ENCODE measurements at places on chromosomes 13 and 19.

- DNase-seq, result no peak
Measured at GRCh38 chr19:57068921-57069697, 50.7 kb upstream of the USP29 start.

- DNase-seq, result no peak
Measured at GRCh38 chr19:1026783-1027649, 608 bp downstream of the CNN2 start.

GRCh38 chr13:97640268-97640667 lies 206.3 kb downstream of the RAP2A start:
- no peak for DNase-seq

- no peak for DNase-seq
Measured at GRCh38 chr13:110017379-110017778, 231.0 kb upstream of the IRS2 start.

DNA sequence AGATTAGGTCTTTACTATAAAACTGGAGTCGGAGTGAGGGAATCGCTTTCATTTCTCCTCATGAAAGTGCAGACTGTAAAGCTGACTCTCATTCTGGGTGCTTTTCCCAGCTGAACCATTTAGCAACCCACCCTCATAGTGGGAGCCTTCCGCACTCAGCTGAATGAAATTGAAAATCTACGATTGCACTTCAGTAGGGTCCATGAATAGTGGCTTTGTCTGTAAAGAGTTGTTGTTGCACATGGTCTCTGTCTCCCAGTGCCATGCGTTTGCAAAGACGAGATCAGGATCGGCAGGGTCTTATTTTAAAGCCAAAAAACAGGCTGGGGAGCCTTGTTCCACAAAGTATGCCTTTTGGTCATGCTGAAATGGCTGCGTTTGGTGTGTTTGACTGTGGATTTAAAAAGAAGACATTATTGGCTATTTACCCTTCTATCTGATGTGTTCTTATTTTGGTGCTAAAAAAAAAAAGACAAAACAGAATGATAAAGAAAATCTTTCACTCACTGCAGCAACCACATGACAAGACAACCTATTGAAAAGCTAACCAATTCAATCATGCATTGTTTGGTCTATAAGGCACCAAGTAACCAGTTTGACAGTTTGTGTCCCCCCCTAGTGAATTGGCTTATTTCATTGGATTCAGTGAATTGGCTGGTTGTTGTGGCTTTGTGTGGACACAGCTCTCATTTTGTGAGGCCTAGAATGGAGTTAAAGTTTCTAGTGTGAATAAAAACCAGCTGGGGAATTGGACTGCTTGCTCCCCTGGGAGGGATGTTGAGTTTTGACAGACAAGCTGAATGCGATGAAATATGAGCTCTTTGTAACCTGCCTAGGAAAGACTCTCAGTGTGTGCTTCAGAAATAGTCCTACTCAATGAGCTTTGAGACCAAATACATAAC lies 65.6 kb downstream of the ARHGAP35 start:
- no peak for DNase-seq

DNA sequence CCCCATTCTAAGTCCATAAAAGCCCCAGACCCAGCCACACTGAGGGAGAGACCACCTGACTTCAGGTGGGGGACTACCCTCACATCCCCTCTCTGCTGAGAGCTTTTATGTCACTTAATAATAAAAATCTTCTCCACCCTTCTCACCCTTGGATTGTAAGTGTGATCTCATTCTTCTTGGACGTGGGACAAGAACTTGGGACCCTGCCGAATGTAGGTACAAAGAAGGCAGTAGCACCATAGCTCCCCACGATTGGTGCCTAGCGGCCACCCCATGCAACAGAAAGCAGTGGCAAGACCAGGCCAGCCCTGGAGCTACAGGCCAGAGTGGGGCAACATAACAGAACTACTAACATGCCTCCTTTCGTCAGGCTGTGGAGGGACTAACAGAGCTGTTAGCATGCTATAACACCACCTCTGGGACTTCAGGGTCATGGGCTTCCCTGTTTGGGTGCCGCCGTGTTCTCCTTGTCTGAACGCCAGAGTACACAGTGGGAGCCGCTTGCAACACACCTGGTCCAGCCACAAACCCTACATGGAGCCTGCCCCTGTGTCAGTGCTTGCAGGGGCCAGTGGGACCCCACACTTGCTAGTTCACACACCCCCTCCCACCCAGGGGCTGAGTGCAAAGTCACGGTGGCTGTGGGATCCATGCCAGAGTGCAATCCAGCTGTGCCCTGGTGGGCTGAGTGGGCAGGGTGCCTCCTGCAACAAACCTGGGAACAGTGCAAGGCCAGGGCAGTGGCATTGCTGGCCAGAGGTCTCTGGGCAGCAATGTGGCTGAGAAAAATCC lies 5.2 kb upstream of the FBXO17 start:
- no peak for DNase-seq

DNA sequence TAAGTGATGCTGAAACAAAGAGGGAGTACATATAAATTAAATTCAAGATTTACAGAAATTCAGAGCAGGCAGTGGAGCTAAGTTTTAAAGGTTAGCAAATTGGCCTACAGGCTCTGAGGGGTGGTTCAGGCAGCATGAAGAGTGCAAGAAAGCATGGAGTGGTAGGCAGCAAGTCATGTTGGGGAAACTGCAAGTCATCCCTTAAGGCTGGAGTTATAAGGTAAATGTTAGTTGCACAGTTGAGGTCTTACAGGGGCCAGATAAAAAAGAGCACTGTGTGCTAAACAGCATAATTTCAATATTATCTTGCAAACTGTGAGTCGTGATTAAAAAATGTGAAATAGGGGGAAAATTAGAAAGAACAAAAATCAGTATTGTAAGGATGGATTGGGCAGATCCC lies 106.2 kb downstream of the VWA8 start:
- DNase-seq, result no peak

- no peak for DNase-seq
Measured at GRCh38 chr13:105144020-105144419, 1391.4 kb downstream of the EFNB2 start.

GRCh38 chr13:83449668-83450395 lies 432.4 kb downstream of the SLITRK1 start:
- no peak for DNase-seq

DNA sequence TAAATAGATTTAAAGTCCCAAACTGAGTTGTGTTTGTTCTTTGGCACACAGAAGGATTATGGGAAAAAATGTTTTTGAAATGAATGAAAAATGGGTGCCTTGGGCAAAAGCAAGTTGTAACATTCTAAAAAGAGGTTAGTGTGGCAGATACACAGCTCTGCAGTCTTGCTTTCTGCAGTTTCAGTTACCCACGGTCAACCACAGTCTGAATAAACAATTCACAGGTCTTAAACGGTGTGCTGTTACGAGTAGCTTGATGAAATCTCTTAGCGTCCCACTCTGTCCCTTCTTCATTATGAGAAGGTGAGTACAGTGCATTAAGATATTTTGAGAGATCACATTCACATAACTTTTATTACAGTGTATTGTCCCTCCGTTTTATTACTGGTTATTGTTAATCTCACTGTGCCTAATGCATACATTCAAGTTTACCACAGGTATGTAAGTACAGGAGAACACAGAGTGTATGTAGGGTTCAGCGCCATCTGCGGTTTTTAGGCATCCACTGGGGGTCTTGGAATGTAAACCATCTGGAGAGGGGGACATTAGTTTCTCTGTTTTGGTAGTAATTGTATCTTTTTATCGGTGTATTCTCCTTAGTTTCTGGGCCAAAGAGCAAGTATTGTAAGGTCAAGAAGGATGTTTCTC lies 8.1 kb downstream of the FARP1 start:
- no peak for DNase-seq

- DNase-seq, result no peak
Measured at GRCh38 chr13:106594980-106595379, 27.0 kb upstream of the ARGLU1 start.

- no peak for DNase-seq
Measured at GRCh38 chr19:28130066-28130511, 1082.9 kb downstream of the UQCRFS1 start.

DNA sequence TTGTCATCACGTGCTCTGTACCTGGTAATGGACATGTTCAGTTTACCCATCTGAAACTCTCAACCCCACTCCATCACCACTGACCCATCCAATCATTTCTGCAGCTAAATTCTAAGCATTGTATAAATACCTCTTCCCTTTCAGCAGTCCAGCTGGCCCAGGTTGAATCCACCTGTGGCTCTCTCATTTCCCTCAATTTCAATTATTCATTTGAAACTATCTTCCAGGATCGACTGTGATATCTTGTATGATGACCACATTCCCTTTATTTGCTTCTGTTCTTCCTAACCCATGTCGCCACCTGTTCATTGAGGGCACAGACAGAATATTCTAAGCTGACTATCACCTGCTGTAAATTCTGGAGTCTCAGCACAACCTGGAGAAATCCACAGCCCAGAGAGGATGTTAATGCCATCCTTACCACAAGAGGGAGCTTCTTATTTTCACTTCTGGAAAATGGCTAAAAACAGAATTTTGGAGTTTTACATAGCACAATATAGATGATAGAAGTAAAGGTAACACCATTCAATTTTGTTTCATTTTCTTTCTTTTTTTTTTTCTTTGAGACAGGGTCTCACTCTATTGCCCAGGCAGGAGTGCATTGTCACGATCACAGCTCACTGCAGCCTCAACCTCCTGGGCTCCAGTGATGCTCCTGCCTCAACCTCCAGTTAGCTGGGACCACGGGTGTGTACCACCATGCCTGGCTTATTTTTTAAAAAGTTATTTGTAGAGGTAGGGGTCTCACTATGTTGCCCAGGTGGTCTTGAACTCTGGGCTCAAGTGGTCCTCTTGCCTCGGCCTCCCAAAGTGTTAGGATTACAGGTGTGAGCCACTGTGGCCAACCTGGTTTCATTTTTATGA lies 38.6 kb downstream of the ZNF823 start:
- no peak for DNase-seq

- peak; percentile 93 for DNase-seq
Measured at GRCh38 chr19:7919610-7920518, at the start of gene SNAPC2. SNAPC2 (plus strand) TSS chr19:7920338; CDS start chr19:7920367, 29 bp downstream.

- DNase-seq, result no peak
Measured at GRCh38 chr19:2782329-2782935, 641 bp downstream of the SGTA start.

GRCh38 chr13:93767180-93767916 lies 540.7 kb downstream of the GPC6 start:
- no peak for DNase-seq

DNA sequence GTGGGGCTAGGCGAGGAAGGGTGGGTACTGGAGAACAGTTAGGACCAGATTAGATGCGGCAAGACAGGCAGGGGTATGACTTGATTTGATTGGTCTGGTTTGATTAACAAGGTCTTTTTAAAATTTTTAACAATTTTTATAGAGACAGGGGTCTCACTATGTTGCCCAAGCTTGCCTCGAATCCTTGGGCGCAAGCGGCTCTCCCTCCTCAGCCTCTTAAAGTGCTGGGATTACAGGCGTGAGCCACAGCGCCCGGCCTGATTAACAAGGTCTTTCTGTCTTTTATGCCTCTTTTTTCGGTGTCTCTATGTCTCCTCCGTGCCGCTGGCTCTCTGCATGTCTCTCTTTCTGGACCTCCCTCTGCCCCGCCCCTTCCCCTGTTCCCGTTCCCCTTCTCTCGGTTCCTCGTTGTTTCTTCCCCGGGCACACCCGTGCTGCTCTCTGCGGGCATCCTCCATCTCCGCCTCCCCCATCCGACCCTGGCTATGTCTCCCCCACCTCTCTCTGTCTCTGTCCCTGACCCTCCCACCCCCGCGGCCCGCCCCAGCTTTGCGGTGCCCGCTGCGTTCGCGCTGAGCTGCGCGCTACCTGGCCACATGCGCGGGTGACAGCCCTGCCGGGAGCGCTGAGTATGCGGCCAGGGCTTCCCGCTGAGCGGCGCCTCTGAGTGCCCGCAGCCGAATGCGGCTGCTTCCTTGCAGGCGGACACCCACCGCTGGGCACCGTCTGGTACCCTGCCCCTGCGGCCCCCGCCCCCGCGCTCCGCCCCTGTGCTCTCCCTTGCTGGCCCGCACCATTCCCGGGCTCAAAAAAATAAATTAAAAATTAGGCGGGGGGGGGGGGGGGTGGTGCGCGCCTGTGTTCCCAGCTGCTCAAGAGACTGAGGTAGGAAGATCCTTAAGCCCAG lies 8.1 kb upstream of the SDHAF1 start:
- DNase-seq, result no peak

GRCh38 chr19:45200568-45200967 lies 22.0 kb downstream of the BLOC1S3 start:
- DNase-seq, result no peak

- no peak for DNase-seq
Measured at GRCh38 chr13:90838317-90838960, 509.0 kb upstream of the MIR17HG start.

GRCh38 chr13:29746148-29746677 lies 104.2 kb downstream of the UBL3 start:
- no peak for DNase-seq

DNA sequence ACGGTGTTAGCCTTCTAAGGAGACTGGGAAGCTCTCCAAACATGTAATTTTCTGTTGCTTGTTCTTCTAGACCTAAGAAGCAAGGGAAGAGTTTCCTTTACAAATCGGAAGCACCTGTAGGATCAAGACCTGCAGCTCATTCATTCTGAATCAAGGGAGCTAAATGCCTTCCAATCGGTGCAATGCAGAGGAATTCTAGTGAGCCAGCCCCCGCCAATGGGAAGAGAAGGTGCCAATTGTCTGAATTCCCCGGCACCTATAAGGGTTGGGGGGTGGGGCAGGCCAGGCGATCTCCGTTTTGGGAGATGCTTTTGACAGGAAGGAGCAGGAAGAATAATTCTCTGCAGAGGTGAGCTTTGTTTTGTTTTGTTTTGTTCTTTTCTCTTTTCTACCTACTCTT lies 7.1 kb upstream of the NLRP13 start:
- DNase-seq, result no peak

GRCh38 chr13:76764429-76764828 lies 121.8 kb downstream of the KCTD12 start:
- no peak for DNase-seq

- no peak for DNase-seq
Measured at GRCh38 chr13:98521461-98522247, 55.3 kb downstream of the STK24 start.
